ENCODE measurements at places on chromosomes 5 and 9.

DNA sequence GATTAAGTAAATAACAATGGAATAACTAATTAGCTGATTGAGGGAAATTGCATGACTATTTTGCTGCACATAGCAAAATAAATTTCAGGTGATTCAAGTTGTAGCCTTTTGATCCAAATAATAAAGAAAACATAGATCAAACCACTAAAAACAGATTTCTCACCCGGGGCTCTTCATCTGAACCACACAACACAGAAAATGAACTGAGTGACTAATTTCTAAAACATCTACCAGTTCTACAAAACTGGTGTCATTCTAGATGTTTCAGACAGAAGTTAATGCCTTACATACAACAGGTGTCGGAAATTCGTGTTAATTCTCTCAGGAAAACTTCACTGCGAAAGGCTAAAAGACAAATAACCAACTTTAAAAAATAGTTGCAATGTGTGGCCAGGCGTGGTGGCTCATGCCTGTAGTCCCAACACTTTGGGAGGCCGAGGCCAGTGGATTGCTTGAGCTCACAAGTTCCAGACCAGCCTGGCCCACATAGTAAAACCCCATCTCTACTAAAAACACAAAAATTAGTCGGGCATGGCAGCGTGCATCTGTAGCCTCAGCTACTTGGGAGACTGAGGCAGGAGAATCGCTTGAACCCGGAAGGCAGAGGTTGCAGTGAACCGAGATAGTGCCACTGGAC lies 6.9 kb downstream of the PROP1 start:
- DNase-seq = no peak

DNA sequence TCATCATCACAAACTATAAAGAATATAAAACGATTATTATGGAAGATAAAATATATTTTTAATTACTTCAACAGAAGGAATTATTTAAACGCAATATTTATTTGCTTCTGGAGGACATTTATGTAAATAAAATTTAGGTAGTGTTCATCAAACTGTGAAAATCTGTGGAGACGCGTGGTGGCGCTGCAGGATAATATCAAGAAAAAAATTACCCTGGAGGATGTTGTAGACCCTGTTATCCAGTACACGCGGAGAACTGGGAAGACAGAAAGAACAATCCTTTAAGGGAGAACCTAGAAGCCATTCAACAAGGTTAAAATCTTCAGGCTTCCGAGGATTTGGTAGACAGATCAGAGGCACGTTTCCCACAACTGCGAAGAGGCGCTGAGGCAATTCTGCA lies at the start of gene PCDHB12:
TSS of gene PCDHB12 (plus strand) at position 242 of the 400 bp plus-strand sequence. CDS start 189 bp downstream, outside the sequence.
- DNase-seq = no peak

DNA sequence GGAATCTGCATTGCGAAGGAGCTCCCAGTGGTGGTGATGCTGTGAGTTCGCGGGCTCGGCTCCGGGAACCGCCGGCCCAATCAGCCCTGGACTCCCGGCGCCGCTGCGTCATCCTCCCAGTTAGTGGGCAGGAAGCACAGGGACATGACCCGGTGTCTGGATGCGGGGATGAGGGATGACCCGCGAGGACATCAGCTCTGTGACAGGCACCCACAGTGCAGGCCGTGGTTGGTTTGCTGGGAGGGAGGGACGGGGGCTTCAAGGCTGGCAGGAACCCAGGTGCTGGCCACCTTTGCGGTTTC lies 996 bp downstream of the NXNL2 start:
- no peak for DNase-seq

- DNase-seq = no peak
Measured at GRCh38 chr5:74035521-74035937, 409.5 kb downstream of the ARHGEF28 start.

DNA sequence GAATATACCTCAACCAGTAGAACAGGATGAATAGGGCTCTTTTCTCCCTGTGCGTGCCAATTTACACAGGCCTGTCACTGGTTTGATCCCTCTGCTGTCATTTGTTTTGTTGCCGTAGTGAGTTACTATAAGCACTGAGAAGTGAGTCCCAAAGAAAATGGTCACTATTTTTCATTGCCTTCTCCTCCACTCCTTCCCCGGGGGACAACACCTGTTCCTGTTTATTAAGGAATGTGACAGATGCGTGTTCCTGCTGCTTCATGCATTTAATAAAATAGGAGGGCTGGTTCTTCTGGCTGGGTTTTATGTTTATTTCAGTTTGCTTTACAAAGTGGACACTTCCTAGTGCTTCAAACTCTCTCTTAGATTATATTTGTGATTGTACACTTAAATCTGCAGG lies 6.4 kb downstream of the THBS4 start:
- DNase-seq = no peak

DNA sequence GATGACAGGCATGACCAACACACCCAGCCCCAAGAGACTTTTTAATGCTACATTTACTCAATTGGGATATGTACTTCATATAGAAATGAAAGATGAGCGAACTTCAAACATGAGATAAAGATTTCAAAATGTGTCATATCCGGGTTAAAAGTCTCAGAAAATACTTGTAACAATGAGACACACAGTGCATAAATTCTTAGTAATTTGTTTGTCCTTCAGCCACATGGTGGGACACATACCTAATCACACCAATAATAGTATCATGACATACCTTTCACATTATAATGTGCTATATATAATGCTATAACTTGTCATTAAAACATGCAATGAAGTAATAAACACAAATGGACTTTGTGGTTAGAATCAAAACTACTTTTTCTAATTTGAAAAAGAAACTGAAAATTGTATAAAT lies 204.7 kb upstream of the RFX3 start:
- no peak for DNase-seq

DNA sequence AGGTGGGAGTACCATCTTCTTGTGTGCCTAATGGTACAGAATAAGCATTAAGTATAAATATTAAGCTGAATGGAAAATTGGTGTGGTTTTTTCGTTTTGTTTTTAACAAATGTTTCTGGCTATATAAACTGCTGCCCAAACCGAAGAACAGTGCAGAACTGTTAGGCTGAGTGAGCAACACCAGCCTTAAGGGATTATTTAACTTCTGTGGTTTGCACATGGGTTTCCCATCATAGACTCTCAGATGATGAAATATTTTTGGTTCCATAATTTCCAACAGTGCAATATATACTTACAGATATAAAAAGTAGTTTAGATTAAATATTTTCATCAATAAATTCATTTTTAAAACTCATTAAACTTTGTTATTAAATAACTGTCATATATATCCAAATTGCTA lies 16.4 kb downstream of the C5orf63 start:
- DNase-seq = no peak

DNA sequence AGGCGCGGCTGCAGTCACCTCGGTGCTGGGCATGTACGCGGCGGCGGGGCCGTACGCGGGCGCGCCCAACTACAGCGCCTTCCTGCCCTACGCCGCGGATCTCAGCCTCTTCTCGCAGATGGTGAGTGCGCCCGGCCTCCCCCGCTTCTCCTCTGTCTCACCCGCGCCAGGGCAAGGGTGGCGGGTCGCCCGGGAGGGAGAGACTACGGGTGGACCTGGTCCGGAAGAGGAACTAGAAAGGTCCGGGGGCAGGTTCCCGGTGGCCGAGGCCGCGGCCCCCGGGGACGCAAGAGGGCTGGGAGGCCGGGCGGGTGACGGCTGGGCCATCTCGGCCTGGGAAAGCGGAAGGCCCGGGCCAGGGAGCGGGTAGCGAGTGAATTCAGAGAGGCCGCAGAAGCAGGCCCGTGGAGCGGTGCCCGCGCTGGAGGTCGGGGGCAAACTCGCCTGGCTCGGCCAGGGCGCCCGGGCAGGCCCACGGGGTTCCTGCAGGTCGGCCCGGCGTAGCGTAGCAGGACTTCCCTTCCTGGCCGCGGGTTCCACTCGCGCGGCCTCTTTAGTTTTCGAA lies 711 bp downstream of the IRX1 start:
- DNase-seq = no peak

DNA sequence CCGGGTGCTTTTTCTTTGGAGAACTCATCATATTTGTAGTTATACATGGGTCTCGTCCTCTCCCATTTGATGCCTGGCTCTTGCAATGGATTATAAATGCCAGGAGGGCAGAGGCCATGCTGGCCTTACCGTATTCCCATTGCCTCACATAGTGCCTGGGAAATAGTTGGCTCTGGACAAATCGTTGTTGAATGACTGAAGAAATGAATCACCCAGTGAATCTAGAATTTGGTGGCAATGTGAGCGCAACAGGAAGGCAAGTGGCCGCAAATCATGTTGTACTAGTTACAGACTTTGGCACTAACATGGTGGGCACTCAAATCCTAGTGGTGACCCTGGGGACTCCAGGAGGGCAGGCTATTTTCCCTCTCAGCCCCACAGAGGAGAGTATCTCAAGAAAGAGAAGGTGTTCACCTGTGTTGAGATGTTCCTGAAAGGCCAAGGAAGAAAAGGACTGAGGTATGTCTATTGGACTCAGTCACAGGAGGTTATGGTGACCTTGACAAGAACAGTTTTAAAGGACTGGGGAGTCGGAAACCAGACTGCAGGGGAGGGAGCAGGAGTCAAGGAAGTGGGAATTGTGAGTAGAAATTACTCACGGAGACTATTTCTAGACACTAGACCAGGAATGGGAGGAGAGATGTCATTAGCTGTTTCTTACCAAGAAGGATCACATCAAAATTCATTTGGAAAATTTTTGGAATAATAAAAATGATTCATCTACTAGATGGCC lies 61.7 kb upstream of the COL15A1 start:
- no peak for DNase-seq

GRCh38 chr5:61906820-61907219 lies 399.2 kb upstream of the KIF2A start:
- no peak for DNase-seq

DNA sequence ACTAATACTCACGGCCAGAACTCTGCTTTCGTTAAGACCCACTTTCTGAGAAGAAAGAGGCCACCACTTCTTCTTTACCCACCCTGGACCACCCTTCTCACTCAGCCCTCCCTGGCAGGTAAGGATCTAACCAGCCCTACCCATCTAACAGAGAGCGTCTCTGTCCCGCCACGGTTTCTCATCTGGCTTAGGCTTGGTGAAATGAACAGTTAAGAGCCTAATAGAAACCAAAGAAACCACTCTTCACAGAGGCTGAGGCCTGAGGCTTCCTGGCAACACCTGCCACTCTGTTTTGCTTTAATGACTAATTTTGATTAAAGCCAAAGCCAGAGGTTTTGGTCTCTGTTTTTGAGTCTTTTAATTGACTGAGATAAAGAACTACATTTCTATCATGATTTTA lies 354.1 kb upstream of the SLC30A5 start:
- DNase-seq = no peak

DNA sequence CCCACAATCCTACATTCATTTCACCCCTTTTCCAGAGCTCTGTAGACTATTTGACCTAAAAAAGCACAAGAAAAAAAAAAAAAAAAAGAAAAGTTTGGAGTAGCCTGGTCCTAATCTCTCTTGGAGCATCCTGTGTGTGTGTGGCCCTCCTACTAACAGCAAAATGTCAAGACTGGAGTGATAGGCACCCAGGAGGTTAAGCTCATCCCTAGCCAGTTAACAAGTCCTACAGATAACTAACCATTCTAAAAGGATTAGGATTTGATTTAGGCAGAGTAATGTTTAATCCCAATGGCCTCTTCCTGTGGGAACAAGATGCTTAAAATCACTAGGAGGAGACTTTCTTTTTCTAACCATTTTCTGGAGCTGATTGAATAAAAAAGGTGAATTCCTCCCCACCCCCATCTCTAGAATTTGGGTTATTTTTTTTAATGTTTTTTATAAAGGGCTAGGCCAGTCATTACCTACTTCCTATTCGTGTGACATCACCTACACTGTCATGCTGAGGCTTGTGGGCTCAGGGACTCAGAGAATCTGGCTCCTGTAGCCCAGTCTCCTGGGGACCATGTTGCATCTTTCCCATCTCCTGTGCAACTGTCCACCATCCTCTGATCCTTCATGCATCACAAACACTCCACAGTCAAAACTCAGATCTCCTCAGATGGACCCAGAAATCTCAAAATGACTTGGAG lies 43.2 kb upstream of the NR3C1 start:
- no peak for DNase-seq

GRCh38 chr5:96348536-96348935 lies 84.5 kb downstream of the PCSK1 start:
- DNase-seq = no peak
